ENCODE measurements at places on chromosomes 7 and 10.

GRCh38 chr10:24744946-24745345 is 21.3 kb upstream of the ARHGAP21 start:
- DNase-seq: no peak

DNA sequence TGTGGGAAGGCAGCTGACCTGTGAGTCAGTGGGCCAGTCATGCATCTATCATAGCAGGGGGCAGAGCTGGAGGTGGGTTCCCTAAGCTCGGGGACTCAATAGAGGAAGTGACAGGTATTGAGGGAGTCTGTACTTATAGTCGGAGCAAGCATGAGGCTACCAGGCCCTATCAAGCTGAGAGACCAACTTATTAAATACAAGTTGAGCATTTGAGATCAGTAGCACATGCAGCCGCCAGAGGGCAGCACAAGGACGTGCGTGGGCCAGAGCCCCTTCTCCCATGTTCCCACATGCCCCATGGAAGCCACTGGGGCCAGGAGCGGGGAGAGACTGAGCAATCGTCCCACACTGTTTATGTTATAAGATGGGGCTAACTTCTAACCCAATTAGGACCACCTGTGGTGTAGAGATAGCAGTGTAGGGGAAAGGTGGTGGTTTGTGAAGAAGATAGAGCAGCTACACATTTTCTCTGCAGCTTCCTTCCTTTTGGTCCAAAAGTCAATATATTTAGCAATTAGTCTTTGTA is 13.0 kb upstream of the STK31 start:
- peak; percentile 4 for DNase-seq

DNA sequence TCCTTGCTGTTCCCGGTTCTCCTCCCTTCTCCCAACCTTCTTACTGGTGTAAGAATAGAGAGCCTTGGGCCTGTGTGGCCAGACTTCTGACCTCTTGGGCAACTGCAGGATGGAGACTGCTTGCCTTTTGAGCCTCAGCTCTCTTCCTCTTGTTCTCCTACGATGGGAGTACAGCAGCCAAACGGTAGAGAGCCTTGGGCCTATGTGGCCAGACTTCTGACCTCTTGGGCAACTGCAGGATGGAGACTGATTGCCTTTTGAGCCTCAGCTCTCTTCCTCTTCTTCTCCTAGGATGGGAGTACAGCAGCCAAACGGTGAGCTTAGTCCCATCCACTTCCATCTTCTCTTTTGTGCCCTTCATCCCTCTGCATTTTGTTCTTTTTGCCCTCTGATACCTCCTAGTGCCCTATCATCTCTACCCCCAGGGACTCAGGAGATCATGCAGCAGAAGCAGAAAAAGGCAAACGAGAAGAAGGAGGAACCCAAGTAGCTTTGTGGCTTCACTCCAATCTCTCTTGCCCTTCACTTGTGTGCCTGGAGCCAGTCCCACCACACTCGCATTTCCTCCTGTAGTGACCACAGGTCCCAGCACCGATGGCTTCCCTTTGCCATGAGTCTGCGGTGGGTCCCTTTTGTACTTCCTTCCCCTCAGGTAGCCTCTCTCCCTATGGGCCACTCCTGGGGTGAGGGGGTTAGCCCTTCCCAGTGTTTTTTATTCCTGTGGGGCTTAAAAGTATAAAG is 15.3 kb downstream of the SLC25A13 start:
- DNase-seq: no peak

- DNase-seq: no peak
Observed at GRCh38 chr10:4545062-4545461, 280.9 kb upstream of the AKR1E2 start.

DNA sequence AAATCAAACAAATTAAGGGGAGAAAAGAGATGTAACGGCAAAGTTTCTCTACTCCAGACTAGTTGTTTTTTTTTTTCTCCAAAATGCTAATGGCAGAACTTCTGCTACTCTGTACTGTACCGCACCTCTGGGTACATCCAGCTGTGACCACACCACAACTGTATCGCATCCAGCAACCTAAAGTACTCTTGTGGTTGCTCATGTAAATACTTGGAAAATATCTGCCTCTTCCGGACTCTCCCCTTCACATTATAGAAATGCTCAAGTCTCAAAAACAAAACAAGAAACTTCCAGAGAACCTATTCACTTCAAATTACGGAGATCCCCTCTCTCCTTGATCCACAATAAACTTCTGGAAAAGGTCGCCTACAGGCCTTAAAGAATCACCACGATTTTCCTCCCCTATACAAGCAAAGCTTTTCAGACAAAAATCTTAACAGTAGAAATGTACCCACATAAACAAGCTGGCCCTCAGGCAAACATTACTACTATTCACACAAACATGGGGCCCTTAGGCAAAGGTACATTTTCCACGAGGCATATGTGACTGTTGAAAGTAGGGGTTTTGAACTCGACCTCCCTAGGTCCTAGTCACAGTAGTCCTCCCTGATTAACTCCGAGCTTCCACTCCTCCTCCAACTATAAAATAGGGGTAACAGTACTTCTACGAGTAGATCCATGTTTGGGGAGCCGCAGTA is 222.9 kb upstream of the MKLN1 start:
- no peak for DNase-seq

- DNase-seq: no peak
Observed at GRCh38 chr7:5528815-5529442, 105.3 kb upstream of the TNRC18 start.

- DNase-seq: no peak
Observed at GRCh38 chr10:114998993-114999392, 61.0 kb downstream of the TRUB1 start.

GRCh38 chr10:49089152-49089551 is 26.2 kb downstream of the VSTM4 start:
- no peak for DNase-seq

- DNase-seq: no peak
Observed at GRCh38 chr10:98361131-98362025, 53.6 kb downstream of the PYROXD2 start.

- no peak for DNase-seq
Observed at GRCh38 chr10:104099941-104100340, 14.3 kb upstream of the COL17A1 start.

DNA sequence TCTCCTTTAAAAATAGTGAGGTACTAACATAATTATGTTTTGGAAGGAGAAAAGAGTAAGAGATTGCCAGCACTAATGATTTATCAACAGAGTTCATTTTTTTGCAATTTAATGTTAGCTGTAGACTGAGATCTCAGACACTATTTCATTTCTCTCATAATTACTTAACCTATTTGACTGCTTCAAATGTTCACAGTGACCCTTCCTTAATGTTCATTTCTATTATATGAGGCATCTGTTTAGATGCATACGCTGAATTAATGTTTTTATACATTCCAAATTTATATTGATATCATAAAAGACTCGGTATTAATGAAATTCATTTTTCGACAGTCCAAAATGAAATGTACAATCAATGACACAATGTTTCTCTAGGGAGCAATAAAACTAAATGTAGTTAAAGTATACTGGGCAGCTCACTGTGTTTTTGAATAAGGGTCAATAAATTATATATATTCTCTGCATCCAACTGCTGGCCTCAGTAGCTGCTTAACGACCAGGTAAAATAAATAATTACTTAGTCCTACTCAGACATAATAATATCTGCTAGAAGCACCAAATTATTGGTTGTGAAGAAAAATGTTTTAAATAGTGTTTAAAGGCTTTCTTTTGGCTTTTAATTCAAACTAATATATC is 373.4 kb downstream of the MAGI2 start:
- DNase-seq: no peak

DNA sequence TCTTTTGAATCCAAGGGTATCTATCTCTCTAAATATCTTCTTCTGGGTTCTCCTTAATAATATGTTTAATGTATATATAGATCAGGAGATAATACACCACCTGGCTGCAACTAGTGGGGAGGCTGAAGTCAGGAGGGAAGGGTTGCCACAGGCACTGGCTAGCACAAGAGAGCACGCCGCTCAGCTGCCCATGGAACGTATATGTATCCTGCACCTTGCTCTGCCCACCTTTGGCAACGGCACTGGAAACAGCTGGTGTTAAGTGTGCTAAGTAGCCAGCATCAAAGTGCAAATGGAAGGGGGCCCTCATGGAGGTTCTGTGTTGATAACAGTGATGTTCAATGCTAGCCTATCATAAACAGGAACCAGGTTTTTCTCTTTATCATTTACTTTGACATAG is 49.8 kb upstream of the FAM133B start:
- DNase-seq: no peak

DNA sequence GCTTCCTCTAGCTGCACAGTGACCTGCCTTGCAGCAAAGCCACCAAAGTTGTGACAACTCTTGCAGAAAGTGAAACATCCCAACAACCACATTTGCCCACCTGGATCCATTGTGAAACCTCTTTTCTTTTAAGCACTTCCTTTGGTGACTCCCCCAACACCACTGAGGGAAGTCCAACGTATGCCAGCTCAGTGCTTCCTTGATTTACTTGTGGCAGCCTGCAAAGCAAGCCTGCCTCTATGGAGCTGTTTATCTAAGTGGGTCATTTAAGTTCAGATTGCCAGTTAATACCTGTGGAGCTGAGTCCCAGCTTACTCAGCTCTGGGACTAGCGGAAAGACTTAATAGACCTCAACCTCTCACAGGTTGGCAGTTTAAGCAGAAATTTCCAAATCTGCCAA is 230.8 kb upstream of the GHITM start:
- DNase-seq: no peak

- no peak for DNase-seq
Observed at GRCh38 chr10:69957886-69958555, 94.6 kb upstream of the MACROH2A2 start.

DNA sequence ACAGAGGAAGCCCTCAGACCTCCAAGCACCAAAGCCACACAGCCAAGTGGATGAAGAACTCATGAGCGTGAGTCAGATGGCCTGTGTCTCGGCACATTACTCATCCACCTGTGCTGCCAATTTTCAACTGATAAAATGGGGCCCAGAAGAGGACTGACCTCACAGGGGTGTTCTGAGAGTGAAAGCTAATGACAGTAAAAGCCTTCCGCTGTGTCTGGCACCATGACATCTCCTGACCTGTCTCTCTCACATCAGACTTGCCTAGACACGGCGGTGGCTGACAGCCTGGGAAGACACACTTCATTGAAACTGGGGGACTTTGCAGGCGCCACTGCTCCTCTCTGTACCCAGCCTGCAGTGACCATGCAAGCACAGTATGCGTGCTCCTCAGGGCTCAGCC is 8.3 kb upstream of the SLC18A3 start:
- DNase-seq: no peak

- DNase-seq: no peak
Observed at GRCh38 chr7:116786791-116787443, 75.5 kb upstream of the CAPZA2 start.

- no peak for DNase-seq
Observed at GRCh38 chr7:121620953-121621606, 225.0 kb upstream of the FAM3C start.

DNA sequence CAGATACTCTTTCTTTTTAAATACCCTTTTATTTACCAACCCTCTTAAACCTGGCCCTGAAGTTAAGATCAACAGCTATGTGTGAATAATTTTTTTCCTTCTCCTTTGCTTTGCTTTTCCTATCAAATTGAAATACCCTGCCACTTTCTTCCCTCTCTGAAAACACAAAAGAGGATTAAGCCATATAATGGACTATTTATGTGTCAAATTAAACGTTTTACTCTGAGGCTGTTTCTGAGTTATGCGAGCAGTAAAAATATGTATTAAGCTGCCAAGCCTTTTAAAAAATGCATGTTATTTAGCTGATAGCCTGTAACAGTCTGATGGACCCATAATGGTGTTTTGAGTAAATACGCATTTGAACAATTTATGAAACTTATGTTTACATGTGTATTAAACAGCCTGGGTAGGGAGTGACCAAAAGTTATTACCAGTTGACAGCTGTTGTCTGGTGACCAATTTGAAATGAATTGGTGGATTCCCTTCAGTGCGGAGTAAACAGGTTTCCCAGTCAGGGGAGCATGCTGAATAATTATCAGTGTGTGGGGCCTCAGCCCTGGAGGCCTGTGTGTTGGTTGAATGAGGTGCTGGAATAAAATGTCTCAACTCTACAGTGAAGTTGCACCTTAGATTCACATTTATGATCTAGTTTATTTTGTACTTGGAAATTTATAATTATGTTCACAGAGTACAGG is 89.6 kb downstream of the AUTS2 start:
- DNase-seq: no peak

DNA sequence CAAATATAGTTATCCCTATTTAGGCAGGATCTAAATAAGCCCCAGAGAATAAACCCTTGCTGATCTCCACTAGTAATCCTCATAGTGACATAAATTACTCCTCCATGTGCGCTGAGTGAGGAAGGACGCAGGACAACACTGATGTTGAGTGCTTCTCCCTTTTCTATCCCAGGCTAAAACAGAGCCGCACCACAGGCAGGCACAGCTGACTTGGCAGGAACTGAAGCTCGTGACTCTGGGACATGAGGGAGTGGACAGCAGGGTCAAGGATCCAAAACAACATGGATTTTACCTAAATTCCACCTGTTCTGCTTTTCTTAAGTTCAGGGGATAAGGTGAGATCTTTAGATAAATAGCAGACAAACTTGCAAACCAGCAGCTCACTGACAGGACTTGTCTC is 46.0 kb downstream of the VOPP1 start:
- DNase-seq: no peak

DNA sequence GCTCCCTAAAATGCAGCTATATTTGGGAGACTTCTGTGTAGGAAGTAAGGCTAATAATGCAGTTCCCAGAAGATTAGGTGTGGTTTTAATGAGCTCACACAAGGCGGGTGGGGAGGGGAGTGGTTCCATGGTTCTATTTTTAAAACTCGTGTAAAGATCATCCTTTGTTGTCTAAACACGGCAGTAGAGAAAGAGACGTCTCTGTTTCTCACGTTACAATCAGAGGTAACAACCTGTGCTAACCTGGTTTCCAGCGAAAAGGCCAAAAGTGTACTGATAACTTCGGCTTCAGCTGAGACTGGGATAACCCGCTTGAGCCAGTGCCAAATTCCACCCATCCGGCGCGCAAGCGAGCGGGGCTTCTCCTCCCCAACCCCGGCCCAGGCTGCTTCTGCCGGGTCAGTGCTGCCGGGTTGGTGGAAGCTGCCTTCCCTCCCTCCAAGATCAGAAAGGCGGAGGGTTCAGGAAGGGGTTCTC is 2.5 kb upstream of the MAP3K8 start:
- DNase-seq: no peak

GRCh38 chr10:125628104-125629049 is 54.6 kb downstream of the TEX36 start:
- DNase-seq: no peak

- no peak for DNase-seq
Observed at GRCh38 chr10:86263209-86263608, 103.4 kb downstream of the GRID1 start.

- no peak for DNase-seq
Observed at GRCh38 chr7:80187727-80188126, 53.1 kb downstream of the GNAI1 start.

DNA sequence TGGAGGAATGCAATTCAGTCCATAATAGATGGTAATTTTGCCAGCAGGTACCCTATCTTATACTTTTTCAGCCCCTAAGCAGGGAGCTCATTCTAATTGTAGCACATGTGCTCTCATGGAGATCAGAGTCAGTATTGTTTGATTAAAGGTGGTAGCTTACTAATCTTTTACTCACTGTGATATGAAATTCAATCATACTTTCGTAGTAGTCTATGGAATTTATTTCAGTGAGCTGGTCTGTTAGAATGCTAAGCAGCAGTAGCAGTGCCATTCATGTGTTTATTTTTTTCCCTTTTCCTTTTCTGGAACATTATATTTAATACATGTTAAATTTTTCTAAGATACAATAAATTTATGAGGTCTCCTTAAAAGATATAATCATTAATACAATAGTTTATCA is 109.0 kb downstream of the ST7 start:
- DNase-seq: no peak

- no peak for DNase-seq
Observed at GRCh38 chr7:43568529-43568928, 14.4 kb upstream of the STK17A start.

- DNase-seq: no peak
Observed at GRCh38 chr7:24952464-24952863, 27.5 kb downstream of the OSBPL3 start.
